ENCODE measurements at places on chromosomes 2 and 18.

GRCh38 chr2:238790126-238790832 is 57.6 kb upstream of the TWIST2 start:
- DNase-seq, result no peak

DNA sequence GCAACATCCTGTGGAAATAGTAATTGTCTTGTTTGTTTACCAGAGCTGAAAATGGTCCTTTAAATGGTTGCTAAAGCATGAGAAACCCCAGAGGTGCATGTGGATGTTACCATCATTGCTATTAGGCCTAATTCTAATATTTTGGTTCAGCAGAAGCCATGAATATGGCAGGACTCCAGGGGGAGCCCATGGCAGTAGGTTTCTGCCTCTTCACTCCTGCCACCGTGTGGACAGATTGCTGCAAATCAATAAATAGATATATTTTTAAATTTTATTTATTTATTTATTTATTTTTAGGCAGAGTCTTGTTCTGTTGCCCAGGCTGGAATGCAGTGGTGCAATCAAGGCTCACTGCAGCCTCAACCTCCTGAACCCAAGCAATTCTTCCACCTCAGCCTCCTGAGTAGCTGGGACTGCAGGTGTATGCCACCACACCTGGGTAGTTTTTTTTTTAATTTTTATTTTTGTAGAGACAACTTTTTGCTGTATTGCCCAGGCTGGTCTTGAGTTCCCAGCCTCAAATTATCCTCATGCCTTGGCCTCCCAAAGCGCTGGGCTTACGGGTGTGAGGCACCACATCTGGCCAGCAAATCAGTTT is 54.9 kb upstream of the CAPN13 start:
- DNase-seq, result no peak

DNA sequence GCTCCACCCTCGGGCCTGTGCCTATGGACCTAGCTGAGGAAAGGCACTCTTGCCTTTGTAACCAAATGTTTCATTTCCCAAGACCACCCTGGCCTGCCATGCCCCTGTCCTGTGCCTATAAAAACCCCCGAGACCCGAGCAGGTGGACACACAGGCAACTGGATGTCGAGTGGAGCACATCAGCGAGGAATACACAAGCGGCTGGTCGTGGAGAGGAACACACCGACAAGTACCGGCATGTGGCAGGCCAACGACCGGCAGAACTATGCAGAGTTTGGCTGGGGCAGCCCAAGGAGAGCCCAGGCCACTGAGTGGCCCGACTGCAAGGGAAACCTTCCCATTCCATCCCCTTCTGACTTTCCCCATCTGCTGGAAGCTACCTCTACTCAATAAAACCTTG is 1963.8 kb upstream of the CELF4 start:
- DNase-seq, result no peak

DNA sequence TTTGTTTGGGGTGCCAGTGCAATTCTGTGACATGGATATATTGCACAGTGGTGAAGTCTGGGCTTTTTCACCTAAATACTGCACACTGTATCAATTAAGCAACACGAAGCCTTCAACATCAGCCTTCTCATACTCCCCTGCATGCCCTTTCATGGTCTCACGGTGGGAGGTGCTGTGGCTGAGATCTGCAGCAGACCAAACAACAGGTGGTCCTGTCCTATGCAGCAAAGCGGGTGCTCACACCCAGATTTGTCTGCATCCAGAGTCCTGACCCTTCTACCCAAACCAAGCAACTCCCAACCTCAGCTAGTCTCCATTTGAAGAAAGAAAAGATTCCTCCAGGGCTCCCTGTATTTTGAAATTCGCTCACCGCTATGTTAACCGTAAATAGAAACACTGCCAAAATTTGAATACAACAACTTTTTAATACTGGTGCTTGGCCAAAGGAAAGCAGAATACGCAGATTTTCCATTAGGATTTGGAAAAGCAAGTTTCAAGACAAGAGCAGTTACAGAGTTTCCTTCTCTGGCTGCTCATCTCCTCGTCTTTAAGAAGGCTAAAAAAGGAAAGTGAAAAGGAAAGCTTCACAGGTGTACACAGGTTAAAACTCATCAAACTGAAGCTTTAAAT is 34.9 kb downstream of the FAM168B start:
- DNase-seq, result no peak

DNA sequence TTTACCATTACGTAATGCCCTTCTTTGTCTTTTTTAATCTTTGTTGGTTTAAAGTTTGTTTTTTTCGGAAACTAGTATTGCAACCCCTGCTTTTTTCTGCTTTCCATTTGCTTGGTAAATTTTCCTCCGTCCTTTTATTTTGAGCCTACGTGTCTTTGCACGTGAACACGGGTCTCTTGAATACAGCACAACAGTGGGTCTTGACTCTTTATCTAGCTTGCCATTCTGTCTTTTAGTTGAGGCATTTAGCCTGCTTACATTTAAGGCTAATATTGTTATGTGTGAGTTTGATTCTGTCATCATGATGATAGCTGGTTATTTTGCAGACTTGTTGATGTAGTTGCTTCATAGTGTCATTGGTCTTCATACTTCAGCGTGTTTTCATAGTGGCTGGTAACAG is 37.5 kb upstream of the TTC39C start:
- no peak for DNase-seq

GRCh38 chr2:218816561-218817011 is 15.0 kb downstream of the PRKAG3 start:
- DNase-seq, result no peak

DNA sequence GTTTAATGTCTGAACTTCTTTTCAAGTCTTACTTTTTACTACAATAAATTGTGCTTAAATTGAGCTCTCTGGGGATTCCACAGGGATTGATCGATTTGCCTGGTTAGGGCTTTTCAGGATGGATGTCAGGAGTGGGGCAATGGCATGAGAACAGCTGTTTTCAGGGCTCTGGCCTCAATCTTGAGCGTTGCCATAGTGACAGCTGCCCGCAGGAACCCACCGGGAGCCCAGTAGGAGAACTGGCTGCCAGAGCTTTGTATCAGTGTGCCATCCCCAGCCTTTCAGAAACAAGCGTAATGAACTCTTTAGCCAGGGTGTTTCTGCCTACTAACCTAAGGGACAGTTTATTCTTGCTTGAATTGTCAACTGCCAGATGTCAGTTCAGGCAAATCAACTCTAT is 93.5 kb downstream of the GALNT3 start:
- DNase-seq, result no peak

- DNase-seq, result no peak
Measured at GRCh38 chr2:137020452-137021196, 255.3 kb downstream of the THSD7B start.
